ENCODE measurements at places on chromosomes 7 and 10. TPM values are rescaled to one million over a fixed set of nuclear protein-coding genes. Genes with fewer than 3 reads are reported as not detected.
A peak's percentile ranks its signal among the peaks of the same experiment; 100 is the strongest.

- DNase-seq = no peak
These were observed 73.3 kb downstream of the RALA start for GRCh38 chr7:39696631-39697030.

The CYP3A5 gene
- 0.13 TPM for total RNA-seq

DNA sequence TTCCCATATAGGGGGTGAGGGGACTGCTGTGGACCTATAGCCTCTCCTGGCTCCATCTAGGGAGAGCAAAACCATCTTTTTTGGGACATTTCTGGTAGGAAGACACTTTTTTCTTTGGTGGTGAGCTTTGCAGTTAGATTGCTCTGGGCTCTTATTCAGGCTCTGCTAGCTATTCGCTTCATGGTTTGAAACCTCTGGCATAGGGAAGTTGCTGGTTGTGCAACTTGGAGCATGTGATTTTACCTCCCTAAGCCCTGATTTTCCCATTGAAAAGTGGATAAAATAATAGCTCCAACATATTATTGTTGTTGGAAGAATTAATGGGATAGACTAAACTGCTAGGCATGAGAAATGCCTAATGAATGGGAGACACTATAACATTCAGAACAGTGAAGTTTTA is 69.6 kb downstream of the CYP26A1 start:
- no peak for DNase-seq

DNA sequence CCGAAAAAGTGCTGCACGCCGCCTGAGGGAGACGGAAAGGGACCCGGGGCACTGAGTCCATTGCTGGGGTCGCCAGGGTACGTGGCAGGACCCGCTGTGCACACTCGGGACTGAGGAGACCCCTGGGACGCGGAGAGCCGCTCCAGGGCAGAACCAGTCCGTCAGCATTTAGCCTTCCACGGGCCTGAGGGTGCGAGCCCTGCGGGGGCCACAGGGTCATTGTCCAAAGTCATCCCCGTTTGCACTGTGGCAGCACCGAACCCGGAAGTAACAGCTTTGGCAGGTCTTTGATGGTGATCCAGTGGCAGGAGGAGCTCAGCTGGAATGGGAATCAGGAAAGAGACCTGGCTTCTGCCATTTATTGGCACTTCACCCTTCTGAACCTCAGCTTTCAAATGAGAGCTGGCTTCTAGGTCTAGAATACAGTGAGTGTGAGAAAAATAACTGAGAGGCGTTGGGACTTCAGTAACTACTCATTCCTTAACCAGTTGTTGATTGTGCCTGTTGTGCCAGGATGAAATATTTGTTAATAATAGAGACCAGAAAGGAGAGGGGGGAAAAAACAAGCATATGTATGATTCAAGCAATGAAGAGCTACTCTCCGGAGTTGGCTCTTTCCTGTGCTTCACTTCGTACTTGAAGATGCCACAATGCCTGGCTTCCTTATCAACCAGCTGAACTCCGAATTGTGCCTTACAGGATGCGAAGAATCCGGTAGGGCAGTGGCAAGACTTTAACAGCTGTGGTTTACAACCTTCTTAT is 811 bp upstream of the ARHGAP12 start:
- peak; percentile 81 for DNase-seq

DNA sequence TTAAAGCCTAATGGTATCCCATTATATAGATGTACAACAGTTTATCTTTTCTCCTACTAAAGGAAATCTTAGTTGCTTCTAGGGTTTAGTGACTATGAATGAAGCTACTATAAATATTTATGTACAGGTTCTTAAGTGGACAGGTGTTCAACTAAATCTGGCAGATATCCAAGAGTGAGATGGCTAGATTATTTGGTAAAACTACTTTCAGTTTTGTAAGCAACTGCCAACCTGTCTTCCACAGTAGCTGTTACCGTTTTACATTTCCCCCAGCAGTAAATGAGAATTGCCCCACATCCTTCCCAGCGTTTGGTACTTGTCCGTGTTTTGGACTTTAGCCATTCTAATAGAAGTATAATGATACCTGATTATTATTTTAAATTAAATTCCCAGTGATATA is 144.9 kb upstream of the MAGI2 start:
- no peak for DNase-seq

The FAM180A gene
- 25.1 TPM for total RNA-seq

DNA sequence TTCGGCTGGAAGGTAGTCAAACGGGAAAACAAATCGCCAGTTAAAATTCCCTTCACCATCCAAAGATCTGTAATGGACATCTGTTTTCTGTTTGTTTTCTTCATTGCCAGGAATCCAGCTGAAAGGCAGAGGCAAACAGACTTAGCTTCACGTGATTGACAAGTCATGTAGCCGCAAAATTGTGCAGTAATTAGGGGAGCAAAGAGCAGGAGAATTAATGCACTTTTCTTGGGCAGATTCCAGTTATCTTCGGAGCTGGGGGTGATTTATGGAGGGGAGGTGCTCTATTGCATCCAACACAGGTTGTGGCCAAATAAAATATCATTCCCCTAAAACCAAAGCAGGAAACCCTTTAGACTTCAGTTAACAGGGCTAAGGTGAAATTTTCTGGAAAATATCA is 162.2 kb downstream of the MYOF start:
- no peak for DNase-seq

The AQP1 gene
- 155 TPM for total RNA-seq

DNA sequence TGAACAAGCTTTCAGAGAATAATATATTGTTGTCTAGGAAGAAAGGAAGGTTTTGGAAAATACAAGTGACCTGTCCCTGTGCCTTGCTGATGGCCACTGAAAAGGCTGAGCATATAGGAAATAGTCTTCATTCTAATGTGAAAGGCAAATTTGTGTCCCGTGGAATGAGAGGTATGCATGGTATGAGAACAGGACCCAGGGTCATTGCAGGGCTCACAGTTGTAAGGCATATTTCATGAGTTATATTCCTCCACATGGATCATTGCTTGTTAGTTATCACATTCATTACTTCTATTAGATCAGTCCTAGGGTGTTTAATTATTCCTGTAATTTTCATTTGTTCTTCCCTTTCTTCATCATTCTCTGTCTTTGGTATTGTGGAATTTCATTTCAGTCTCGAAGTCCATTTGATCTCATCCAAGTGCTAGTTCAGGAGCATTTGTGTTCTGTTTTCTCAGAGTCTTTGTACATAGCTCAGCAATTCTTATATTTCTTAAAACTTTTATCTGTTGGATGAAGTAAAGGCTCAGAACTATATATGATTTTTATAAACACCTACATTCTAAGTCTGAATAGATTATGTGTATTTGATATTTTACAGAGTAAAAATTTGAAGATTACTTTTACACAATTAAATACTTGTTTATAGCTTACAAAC is 39.4 kb upstream of the ARHGAP21 start:
- DNase-seq = no peak

The PRKCQ gene
- 0.24 TPM for total RNA-seq

DNA sequence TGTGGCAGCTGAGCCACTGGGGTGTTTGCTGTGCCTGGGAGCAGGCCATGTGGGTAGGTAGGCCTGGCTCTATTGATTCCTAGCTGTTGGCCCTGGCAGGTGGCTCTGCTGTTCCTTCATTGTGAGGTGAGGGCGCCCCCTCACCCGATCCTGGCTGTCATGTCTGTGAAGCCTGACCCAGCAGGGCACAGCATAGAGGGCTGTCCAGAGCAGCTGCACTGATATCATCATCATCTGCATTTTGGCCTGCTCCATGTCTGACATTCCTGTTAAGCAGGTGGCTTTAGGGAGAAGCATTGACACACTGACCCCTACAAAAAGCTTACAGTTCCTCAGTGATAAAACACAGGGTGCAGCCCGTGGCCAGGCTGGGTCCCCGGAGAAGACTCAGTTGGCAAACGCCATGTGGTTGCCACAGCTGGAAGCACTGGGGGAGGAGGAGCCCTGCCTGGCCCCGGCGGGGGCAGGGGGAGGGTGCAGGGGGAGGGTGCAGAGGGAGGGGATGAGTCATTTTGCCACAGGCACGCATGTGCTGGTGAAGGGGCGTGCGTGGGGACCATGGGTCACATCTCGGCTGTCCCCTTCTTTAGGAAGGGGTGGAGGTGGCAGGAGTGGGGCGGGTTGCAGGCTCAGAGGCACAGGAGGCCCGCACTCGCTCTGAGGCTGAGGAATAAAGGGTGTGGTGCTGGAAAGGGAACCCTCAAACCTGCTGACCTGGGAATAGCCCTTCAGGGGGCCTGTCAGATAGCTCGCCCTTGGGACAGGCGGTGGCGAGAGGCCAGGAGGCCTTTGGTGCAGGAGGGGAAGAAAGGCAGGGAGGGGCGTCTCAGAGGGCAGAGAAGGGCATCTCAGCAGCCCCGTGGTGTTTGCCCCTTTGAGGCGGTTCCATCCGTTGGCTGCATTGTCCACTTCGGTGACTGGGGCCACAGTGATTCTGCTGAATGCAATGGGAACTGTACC is 31.6 kb downstream of the IKZF1 start:
- DNase-seq = no peak

GRCh38 chr10:53597835-53598251 is 825.3 kb upstream of the MBL2 start:
- no peak for DNase-seq

The NUTM2E gene
- not detected for total RNA-seq

The MUC12 gene
- 0.19 TPM for total RNA-seq
